ENCODE measurements at places on chromosomes 2 and 18. TPM values are rescaled to one million over a fixed set of nuclear protein-coding genes. Genes with fewer than 3 reads are reported as not detected.

DSC2 gene
- 0.94 TPM for total RNA-seq

RESP18 gene
- not detected for total RNA-seq

TRIM54 gene
- total RNA-seq, result 0.61 TPM

LTBP1 gene
- 16.8 TPM for total RNA-seq

SOCS6 gene
- 32.6 TPM for total RNA-seq

RBM43 gene
- total RNA-seq, result 3.6 TPM

TXNDC2 gene
- 0.10 TPM for total RNA-seq

TBR1 gene
- 0.05 TPM for total RNA-seq

IL18R1 gene
- 1.0 TPM for total RNA-seq

ETAA1 gene
- 9.9 TPM for total RNA-seq

TYMS gene
- 166 TPM for total RNA-seq

TRIB2 gene
- total RNA-seq, result 0.37 TPM

REG3G gene
- not detected for total RNA-seq

KIAA2012 gene
- total RNA-seq, result not detected

ST8SIA5 gene
- total RNA-seq, result not detected

FAM228A gene
- not detected for total RNA-seq

INPP5D gene
- 0.29 TPM for total RNA-seq

ALPG gene
- total RNA-seq, result 0.15 TPM

STAT4 gene
- total RNA-seq, result 3.9 TPM

VSNL1 gene
- total RNA-seq, result not detected

DRC1 gene
- 0.31 TPM for total RNA-seq

C2orf66 gene
- 0.06 TPM for total RNA-seq

RNF125 gene
- 0.32 TPM for total RNA-seq

RTP5 gene
- total RNA-seq, result not detected

EPAS1 gene
- 111 TPM for total RNA-seq

HAUS1 gene
- 47.5 TPM for total RNA-seq

PLB1 gene
- 1.1 TPM for total RNA-seq

SP110 gene
- total RNA-seq, result 7.5 TPM

RUFY4 gene
- total RNA-seq, result not detected

MYO5B gene
- 10.0 TPM for total RNA-seq

APCDD1 gene
- total RNA-seq, result 0.14 TPM

ROCK1 gene
- total RNA-seq, result 17.8 TPM

SOWAHC gene
- 12.8 TPM for total RNA-seq

KLHL14 gene
- not detected for total RNA-seq

ANKRD36B gene
- total RNA-seq, result 4.1 TPM

TNFAIP6 gene
- total RNA-seq, result 1.7 TPM

Data from A549 treated with CORT108297 at 1 μM for 4 hours (cell line).